ENCODE measurements at places on chromosomes 16 and 17.

DNA sequence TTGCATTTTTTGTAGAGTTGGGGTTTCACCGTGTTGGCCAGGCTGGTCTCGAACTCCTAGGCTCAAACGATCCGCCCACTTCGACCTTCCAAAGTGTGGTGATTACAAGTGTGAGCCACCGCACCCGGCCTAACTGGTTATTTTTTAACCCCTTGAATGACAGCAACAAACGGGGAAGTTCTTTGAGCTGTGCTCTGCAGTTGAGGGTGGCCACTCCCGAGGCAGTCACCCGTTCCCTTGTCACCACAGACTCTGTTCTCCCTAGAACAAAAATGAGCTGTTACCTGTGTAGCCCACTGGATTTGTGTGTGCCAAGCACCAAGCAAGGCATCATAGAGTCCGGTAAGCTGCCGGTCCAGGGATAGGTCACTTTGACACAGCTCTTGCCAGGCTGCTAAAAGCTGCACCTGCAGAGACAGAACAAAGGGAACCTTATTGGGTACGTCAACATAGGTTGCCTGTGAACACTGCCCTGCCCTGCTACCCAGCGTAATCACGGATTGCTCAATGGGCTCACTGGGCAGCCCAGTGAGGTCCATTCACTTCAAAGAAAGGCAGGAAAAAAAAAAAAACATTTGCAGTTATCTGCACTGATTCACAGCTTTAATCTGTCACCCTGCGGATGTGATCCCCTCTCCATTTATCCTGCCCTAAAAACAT lies 19.6 kb downstream of the COG7 start:
- DNase-seq = no peak

DNA sequence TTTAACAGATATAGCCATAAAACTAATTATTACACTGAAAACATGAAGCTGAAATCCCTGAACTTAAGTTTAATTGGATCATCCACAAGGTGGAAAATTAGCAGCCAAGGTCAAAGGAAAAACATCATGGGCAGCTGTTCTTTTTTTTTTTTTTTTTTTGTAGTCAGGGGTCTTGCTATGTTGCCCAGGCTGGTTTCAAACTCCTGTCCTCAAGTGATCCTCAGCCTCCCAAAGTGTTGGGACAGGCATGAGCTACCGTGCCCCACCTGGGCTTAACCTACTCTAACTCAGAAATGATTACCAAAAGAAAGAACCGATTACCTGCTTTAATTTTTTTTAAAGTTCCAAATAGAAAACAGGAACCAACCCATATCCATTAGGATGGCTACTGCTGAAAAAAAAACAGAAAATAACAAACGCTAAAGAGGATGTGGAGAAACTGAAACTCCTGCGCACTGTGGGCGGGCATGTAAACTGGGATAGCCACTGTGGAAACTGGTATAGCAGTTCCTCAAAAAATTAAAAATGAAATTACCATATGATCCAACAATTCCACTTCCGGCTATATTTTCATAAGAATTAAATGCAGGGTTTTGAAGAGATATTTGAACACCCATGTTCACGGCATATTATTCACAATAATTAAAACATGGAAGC lies 8.6 kb downstream of the CMC2 start:
- no peak for DNase-seq

DNA sequence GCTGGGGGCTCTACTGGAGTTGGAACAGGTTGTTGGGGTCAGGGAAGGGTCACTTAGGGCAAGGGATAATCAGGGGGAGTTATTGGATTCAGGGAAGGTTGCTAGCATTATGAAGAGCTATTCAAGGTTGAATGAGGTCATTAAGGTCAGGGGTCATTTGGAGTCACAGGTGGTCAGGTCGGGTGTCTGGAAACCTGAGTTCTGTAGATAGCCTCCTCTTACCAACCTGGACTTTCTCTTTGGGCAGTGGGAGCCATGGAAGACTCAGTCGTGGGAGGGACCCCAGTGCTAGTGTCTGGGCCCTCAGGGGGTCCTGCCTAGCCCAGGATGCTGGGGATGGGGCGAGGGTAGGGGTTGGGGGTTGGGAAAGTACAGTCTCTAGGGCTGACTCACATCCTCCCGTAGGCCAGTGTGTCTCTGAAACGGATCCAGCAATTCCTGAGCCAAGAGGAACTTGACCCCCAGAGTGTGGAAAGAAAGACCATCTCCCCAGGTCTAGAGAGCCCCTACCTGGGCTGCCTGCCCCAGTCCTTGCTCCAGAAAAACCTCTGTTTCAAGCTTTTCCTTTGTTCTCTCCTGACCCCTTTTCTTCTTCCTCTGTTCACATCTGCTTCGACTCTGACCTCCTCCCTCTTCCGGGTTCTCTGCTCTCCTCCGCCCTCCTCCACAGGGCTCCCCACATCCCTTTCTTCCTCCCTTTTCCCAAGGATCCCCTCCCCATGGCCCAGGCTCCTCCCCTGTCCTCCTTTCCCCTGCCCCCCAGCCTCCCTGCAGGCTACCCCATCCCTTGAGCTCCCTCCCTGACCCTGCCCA lies 33.5 kb downstream of the ABCC3 start:
- DNase-seq = no peak

DNA sequence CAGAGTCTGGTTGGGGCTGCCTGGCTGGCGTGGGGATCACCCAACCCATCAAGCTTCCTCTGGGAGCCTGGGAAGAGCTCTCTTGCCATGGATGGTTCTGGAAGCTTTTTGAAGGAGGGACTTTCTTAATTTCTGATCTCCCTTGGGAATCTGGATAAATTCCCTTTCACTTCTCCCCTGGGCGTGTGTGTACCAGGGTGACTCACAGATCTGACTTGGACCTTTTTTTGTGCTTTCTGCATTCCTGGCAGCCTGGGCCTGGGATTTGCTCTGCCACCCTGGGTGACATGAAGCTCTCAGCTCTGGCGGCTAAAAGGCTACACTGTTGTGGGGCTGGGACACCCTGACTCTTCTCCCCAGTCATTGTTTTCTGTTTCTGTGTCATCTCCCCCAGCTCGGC lies 70.1 kb downstream of the ABCC1 start:
- no peak for DNase-seq

- no peak for DNase-seq
These were observed 902 bp downstream of the KAT2A start for GRCh38 chr17:42120161-42120769.
